Occipital lobe (tissue), 3 donors: ENCODE measurements at places on chromosomes 13 and 19.

DNA sequence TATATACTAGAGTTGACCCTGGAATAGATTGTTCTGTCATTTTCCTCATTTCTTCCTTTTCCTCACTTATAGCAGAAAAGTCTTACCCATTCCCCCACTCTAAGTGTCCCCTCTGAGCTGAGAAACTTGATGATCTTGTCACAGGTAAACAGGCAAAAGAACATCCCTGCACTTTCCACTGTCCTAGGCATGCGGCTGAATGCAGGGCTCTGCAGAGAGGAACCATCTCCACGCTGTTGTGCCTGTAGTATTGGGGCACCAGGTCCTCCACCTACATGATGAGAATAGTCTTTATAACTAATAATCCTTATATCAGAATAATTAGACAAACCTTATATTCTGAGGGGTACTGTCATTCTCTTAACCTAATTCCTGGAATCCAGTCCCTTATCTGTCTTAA, 211.3 kb downstream of the RBM26 start:
- DNase-seq = no peak

- DNase-seq = no peak
Observed at GRCh38 chr13:110499621-110500281, 61.8 kb downstream of the RAB20 start.

- no peak for DNase-seq
Observed at GRCh38 chr19:17214508-17215126, 540 bp upstream of the USE1 start.

GRCh38 chr19:19540715-19541515, 2.9 kb downstream of the CILP2 start:
- DNase-seq = no peak

- DNase-seq = no peak
Observed at GRCh38 chr13:20131057-20131832, 29.6 kb downstream of the GJA3 start.

DNA sequence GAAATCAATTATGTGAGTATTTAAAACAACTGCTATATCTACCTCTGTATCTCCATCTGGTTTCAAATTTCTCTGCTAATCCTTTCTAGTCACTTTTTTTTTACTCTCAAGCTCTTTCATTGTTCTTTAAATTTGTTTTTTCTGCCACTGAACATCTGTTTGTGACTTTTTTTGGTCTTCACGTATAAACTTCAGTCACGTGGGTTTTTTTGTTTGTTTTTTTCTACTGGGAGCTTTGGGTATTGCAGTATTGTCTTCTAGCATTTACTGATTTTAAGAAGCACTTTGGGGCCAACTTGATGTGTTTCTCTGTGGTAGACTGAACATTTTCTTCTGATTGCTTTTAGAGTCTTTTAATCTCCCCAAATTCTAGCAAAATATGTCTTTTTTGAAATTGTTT, 262.6 kb upstream of the RXFP2 start:
- DNase-seq = no peak

GRCh38 chr13:48569104-48569666, 36.3 kb upstream of the RCBTB2 start:
- DNase-seq = no peak

- no peak for DNase-seq
Observed at GRCh38 chr13:99766641-99767045, 204.9 kb downstream of the ZIC5 start.

- DNase-seq = no peak
Observed at GRCh38 chr13:25846222-25846984, 205.4 kb downstream of the SHISA2 start.

DNA sequence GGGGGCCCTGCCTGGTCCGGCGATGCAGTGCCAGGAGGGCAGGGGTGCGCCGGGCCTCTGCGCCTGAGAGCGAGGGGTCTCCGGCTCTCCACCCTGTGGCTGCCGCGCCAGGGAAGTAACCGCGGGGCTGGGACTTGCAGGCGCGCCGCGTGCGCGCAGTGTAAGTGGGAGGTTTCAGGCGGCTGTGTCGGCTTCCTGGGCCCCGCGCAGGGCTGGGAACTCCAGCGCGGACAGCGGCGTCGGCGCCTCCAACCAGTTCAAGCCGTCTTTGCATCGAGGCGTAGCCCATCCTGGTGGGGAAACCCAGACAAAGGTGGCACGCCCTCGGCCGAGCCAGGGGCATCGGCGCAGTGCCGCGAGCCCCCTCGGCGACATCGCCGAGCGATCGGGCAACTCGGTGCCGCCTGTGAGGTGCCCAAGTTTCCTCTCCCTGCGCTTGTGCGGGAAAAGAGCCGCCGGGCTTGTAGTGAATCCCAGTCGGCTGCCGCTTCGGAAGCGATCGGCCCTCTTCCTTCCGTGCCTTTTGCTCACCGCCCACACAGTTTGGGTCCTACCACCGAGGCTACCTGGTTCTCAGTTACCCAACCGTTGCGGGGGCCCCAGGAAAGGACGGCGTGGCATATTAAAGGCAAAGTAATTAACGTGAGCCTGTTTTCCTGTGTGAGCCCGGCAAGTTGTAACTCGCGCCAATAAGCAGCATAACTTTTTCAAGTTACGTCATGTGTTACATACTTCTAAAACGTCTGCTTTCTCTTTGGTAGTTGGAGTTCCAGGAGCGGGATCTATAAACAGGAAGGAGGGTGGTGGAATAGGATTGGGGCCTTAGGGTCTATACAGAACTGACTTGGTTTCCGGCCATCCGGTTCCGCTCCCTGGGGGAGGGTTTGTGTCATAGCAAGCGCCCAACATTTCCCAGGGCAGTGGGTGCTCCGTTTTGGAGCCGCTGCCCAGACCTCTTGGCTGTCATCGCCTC, 1.2 kb downstream of the LRCH1 start:
- peak; percentile 43 for DNase-seq

GRCh38 chr19:42352301-42353259, 27.1 kb downstream of the MEGF8 start:
- peak; percentile 81 for DNase-seq

DNA sequence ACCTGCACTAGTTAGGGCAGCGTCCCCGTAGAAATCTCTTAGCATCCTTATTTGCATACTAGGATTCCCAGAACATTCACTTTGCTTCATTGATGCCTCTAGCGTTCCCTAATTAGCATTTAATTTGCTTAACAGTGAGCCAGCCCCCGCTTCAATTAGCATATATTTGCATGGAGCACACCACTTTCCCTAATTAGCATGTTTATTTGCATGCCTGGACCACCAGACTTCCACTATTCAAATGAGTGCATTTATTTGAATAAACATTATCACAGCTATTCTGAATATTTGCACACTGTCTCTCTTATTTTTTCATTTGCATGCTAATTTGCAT, 69.6 kb downstream of the RYR1 start:
- no peak for DNase-seq

DNA sequence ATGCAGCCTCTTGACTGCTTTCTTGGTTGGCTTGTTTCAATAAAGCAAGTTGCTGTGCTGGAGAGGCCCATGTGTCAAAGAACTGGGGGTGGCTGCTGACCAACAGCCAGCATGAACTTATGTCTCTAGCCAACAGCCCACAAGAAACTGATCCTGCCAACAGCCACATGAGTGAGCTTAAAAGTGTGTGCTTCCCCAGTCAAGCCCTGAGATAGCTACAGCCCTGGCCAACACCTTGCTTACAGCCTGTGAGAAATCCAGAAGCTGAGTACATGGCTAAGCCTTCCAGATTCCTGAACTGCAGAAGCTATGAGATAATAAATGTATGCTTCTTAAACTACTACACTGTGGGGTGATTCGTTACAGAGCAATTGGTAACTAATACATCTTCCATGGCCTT, 38.9 kb upstream of the IPO5 start:
- peak; percentile 45 for DNase-seq

DNA sequence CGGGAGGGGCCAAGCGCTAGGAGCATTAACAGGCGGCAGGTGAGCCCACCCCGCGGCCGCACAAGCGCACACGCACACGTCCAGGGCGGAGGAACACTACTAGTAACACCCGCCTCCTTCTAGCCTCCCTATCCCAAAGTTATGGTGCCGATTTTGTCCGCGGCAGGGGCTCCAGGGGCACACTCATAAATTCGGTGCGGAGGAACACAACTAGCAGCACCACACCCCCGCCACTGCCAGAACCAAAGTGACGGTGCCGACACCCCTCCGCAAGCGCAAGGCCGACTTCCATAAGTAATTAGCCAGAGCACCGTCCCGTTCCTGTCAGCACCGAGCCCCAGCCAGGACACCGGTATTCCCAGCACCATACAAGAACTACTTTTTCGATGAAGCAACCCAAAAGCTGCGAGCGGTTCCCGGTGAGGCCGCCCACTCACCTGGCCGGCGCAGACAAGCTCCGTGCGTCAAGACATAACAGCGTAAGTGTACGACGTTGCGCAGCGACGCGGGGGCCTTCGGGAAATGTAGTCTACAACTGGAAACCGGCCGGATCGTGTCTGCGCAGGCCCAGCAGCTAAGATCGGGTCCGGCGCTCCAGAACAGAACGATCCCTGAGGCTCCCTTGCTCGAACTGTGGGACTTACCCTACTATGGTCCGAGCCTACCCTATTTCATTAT, at the start of the genes ZNF540 and ZNF571:
ZNF540 (plus strand) TSS at position 573 of the 678 bp plus-strand sequence. CDS start 3,572 bp downstream, outside the sequence.
ZNF571 (minus strand) TSS at position 489 of the 678 bp plus-strand sequence. CDS start 8,116 bp downstream, outside the sequence.
- DNase-seq = peak; percentile 91

- DNase-seq = no peak
Observed at GRCh38 chr13:72489751-72490150, 237.7 kb downstream of the MZT1 start.

DNA sequence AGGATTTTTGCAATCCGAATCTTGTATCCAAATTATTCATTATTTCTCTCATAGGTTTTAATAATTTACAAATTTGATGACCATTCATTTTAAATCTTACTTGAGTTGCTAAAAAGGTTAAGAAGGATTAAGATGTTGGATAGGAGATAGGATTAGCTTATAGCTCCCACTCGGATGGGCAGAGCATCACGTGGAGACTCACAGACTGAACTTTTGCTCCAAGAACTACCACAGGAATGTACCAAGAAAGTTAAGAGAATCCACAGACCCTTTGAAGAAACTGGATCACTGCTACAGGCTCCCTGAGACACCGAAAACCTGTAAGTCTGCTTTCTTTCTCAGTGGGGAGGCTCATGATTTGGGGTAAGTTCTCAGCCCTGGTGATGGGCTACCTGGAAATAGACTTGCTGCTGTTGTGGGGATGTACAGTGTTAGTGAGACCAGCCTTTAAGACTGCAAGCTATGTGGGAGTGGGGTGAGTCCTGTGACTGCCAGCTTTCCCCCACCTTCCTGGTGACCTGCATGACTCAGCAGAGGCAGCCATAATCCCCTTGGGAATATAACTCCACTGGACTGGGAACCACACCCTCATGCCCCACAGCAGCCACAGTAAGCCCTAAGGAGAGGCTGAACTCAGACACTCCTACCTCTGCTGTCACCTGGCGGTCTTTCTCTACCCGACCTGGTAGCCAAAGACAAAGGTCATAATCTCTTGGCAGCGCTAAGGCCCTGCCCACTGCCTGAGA, 1458.0 kb downstream of the OLFM4 start:
- DNase-seq = no peak

DNA sequence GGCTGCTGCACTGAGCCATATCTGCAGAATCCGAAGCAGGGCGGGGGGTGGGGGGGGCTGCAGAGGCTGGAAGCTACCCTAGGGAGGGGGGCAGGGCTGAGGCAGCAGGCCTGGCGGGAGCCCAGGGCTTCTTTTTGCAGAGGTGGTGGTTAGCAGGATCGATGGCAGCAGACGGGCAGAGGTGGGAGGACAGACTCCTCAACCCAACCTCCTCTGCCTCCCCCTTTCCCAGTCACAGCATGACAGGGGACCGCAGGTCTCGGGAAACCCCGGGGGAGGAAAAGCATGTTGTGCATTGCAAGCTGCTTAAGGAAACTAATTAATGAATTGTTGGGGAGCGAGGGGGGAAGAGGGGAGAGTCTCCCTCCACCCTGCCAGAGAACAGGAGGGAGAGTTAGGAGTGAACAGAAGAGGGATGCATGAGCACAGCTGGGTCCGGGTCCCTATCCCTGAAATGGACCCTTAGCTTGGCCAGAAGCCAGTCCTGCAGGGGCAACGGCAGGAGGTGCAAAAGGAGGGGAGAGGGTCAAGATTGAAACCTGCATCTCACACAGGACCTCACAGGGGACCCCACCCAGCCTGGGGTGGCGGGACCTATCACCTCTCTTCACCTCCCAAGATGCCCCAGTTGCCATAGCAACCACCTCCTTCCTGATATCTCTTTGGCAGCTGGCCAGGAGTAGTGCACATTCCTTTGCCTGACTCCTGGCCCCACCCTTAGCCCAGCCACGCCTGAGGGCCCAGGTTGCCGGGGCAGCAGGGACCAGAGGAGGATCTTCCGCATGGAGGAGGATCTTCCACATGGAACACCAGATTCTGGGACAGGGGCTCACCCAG, 1.8 kb downstream of the FXYD7 start:
- peak; percentile 57 for DNase-seq

DNA sequence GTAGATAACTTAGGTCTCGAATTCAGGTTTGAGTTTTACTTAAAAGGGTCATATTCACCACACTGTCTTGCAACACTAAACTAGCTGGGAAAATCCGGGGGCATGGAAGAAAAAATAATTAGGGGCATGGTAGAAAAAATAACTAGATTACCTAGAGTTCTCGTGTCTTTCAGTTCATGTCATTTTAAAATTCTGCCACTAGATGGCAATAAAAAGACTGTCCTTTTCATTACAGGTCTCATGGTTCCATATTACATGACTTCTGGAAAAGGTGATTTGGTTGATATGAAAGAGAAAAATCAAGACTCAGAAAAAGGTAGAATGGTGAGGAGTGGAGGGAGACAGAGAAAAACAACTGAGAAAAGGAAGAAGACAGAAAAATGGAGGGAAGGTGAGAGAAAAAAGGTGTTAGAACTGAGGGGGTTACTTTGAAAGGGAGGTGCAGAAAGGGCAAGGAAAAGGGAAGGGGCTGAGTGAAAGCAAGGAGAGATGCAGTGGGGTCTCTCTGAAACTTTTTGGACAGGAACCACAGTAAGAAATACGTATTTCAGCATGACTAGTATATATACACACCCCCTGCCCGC, 299.0 kb downstream of the KLF12 start:
- no peak for DNase-seq

GRCh38 chr13:52845334-52845761, 3.1 kb downstream of the PCDH8 start:
- DNase-seq = no peak

DNA sequence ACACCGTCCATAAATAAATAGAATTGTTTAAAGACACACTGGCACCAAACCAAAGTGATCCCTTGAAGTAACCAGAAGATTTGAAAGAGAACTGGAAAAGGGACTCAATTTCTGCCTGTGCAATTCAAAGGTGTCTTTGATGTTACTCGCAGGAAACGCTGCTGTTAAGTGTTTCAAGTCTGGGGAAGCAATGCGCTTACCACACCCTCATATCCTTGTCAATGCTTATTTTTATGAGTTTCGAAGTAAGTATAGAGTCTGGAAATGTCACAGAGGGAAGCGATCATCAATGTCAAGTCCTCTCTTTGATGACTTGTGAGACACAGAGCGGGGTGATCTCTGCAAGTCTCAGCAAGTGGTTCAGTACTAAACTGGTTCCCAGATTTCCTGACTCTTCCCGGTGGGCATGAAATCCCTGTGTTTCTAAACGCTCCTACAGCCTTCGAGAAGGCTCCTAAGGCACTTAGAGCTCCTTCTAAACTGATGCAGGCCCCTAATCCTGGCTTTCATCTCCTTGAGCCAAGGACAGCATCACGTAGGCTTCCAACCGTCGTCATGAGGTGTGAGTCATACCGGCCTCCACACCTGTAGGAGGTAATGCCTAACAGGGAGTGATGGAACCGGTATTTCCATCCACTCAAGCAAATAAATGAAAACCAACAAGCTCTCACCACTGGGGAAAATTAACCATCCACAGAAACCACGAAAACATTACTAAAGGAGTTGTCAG, 22.8 kb downstream of the SYDE1 start:
- no peak for DNase-seq

- peak; percentile 6 for DNase-seq
Observed at GRCh38 chr19:47713046-47714021, at the start of gene EHD2. Gene EHD2 (plus strand): TSS chr19:47713422. CDS start chr19:47716613, 3,191 bp downstream.
